CD4-positive, alpha-beta T cell (primary cell): ENCODE measurements at places on chromosomes 4 and X.

- DNase-seq: no peak
These were observed 317.2 kb downstream of the TENM3 start for GRCh38 chr4:182560358-182560757.

DNA sequence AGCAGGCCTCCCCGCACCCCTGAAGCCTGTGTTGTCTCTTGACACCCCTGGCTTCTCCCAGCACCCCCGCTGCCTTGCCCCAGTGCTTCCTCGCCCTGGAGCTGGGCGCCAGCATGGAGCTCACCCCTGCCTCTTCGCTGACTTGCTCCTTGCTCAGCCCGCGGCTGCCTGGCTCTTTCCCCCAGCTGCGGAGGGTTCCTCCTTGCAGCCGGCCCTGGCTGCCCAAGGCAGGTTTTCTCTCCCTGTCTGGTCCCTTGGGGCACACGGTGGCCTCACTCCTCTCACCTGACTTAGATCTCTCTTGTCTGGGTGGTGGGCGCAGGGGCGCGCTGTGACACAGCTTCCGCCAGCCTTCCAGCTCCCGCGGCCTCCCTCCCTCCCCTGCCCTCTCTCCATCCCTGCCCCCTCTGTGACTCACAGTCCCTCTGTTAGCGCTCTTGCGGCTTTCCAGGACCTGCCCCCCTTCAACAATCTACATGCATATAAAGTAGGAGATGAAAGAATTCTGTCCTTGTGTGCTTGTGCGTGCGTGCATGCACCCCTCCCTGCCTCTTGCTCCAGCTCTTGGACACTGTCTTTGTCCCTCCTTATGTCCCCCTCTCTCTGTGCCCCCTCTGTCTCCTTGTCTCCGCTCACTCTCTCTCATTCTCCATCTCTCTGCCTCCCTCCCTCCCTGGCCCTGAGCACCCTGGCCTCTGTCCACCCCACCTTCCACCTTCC lies 2.2 kb downstream of the PLXNB3 start:
- no peak for DNase-seq

DNA sequence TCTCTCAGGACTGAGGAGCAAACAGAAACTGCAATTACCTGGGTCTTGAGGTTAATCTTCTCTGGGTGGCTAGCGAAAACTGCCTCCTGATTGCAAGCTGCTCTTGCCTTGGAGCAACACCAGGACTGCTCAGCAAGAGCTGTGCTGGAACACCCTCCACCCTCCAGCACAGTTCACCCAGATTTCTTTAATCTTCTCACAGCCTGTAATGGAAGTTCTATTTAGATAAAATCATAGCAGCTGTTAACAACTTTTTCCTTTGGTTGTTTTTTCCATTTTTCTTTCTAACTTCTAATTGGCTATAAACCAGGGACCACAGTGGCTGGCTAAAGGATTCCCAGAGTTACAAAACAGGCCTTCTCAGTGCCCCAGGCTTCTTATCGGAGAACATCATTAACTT lies 36.3 kb downstream of the OPHN1 start:
- DNase-seq: no peak

DNA sequence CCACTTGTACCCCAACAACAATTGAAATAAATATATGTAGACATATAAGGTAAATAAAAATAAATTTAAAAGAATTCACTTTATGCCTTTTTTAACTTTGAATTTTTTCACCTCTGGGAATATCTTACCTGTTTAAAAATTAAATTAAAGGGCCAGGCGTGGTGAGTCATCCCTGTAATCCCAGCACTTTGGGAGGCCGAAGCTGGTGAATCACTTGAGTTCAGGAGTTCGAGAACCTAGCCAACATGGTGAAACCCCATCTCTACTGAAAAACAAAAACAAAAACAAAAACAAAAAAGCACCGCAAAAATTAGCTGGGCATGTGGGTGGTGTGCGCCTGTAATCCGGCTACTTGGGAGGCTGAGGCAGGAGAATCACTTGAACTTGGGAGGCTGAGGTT lies 164.8 kb downstream of the AASDH start:
- DNase-seq: no peak

- no peak for DNase-seq
These were observed 764.6 kb upstream of the FTHL17 start for GRCh38 chrX:31836479-31836878.

DNA sequence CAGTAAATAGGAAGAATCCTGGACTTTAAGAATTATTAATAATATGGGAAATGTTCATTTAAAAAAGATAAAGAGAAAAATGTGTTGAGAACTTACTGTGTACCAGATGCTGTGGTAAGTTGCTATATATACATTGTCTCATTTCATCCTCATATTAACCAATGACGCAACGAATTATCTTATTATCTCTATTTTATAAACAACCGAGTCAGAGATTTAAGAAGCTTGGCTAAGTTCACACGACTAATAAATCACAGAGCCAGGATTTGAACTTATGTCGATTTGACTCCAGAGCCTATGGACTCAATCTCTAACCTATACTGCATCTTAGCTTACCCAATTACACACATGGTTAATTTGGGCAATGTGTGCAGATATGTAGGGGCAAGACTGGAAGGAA lies 15.5 kb upstream of the DCTD start:
- DNase-seq: no peak

GRCh38 chr4:149889991-149890390 lies 74.3 kb upstream of the IQCM start:
- DNase-seq: no peak

GRCh38 chr4:3328814-3329663 lies 36.2 kb downstream of the RGS12 start:
- DNase-seq: no peak

DNA sequence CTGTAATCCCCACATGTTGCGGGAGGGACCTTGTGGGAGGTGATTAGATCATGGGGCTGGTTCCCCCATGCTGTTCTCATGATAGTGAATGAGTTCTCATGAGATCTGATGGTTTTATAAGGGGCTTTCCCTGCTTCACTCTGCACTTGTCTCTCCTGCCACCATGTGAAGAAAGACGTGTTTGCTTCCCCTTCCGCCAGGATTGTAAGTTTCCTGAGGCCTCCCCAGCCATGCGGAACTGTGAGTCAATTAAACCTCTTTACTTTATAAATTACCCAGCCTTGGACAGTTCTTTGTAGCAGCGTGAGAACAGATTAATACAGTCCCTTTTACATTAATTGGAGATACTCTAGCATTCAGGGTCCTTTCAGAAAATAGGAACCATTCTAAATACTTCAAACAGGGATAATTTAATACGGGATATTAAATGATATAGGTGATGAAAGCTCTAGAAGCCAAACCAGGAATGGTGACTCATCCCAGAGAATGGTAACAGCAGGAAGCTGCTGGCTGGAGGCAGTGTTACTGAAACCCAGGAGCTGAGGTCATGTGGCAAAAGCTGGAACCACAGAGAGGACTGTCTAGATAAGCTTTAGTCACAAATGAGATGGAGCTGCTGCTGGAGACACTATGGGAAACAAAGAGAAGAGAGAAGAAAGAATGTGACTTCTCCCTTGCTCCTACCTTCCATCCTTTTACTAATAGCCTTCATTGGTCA lies 57.3 kb downstream of the GSTCD start:
- no peak for DNase-seq

DNA sequence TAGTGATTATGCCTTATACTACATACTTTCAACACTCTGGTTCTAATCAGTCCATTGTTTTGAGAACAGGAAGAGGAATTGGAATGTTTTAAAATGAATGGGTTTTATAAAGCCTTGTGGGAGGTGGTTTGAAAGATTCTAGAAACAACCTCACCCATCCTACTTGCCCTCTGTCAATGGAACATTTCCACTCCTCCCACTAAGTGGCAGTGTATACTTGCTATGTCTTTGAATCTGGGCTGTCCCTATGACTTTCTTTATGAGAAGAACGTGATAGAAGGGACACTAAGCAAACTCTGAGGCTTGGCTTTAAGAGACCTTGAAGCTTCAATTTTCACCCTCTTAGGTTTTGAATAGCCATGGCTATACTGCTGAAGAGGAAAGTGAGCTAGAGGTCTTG lies 611.2 kb downstream of the PPP4R3C start:
- no peak for DNase-seq

DNA sequence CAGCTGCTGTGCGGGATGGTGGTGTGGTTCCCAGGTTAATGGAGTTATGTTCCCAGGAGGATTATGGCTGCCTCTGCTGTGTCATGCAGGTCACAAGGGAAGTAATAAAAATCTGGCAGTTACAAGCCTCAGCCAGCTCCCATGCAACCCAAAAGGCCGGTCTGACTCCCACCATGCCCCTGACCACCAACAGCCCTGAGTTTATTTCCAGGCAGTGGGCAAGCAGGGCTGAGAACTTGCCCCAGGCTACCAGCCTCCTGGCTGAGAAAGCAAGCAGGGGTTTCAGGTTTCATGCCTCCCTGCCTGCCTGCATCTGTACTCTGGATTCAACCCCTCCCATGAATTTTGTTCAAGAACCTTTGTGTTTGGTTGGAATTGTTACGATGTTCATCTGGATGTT lies 732.7 kb upstream of the POU3F4 start:
- no peak for DNase-seq

GRCh38 chr4:4271912-4272311 lies 18.0 kb downstream of the LYAR start:
- DNase-seq: no peak

DNA sequence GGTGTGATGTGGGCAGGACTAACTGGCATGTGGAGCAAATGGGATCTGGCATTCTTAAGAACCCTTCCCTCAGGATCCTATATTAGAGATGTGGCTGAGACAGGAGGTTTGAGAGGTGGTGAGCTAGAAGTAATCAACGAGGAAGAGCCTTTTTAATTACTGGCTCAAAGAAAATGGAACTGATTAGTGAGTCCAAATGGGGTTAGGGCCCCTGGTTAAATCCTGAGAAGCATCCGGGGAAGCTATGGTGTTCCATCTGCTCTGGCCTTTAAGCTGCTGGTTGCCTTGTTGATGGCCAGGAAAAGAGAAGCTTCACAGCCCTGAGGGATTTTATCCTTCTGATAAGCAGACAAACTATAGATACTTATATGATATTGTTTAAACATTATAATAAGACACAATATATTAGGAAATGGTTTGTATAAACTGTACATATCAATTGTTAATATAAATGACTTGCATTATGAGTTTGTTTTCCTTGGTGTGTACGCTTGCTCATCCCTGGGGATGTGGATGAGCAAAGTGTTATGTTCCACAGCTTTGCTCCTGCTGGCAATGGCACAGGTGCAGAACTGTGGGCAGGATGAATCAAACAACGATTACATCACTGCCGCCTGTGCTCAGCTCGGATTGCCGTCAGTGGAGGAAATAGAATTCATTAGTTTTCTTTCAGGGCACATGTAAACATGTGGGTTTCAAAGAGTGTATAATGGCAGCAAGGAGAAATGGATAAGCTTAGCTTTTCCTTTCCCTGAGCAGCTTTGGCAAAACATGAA lies 328.6 kb upstream of the ARX start:
- no peak for DNase-seq

GRCh38 chr4:10806953-10807645 lies 122.5 kb upstream of the CLNK start:
- no peak for DNase-seq

GRCh38 chrX:10597871-10598270 lies 22.5 kb downstream of the MID1 start:
- no peak for DNase-seq

DNA sequence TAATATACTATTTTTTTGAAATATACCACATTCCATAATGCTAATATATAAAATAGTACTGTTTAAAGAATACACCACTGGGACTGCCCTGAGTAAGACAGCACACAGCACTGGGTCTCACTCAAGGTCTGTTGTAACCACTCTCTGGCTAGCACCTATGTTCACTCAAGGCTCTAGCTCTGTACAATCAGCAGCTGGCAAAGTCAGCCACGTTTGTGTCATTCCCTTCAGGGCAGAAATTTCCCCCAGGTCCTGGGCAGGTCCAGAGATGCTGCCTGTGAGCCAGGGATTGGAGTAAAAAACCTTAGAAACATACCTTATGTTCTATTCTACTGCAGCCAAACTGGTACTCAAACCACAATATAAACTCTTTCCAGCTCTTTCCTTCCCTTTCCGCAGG lies 1160.2 kb upstream of the ADGRL3 start:
- no peak for DNase-seq

DNA sequence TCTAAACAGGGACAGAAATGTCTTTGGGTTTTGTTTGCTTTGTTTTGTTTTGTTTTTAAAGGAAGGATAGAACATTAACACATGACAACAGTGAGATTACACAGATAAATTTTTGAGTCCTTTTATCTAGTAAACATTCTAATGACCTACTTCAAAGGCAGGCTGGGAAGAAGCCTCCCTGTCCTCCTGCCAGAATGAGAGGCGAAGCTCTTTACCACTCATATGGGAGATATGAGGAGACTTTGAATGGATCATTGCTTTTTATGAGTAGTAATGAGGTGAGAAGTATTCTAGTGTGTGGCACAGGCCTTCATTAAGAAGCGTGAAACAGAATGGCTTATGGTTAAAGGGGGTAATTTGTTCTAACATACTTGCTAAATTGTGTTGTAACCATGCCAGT lies 172.0 kb downstream of the FBXO8 start:
- DNase-seq: no peak

- no peak for DNase-seq
These were observed 76.3 kb downstream of the DCHS2 start for GRCh38 chr4:154415313-154415712.

DNA sequence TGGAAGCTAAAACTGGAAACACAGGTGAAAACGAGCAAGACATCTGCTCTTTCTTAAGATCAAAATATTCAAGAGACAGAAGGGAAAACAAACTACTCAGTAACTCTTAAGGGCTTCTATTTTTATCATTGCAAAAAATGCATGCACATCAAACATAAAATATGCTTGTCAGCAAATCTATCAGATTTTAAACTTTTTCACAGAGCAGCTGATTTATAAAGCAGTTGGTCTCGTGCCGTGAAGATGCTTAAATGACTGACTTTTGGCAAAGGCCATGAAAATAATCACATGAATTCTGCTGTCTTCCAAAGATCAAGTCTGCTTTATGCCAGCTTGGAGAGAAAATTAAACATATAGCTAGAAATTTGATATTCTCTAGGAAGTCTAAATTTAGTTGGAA lies 482.1 kb upstream of the HS3ST1 start:
- no peak for DNase-seq

DNA sequence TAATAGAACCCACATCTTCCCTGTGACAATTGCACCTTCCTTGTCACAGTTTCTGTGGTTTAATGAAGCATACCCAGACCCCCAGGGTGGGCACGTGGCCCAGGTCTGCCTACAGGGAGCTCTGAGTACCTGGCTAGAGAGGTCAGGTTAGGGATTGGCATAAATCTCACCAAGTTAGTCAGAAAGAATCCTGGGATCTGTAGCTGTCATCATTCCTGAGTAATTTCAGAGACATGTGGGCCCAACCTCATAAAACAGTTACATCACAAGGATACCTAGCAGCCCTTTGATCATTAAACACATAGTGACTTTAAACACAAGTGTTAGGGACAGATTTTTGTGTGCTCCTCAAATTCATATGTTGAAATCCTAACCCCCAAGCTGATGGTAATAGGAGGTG lies 123.0 kb downstream of the KDR start:
- DNase-seq: no peak

GRCh38 chr4:38489924-38490639 lies 173.9 kb upstream of the KLF3 start:
- peak; percentile 34 for DNase-seq

- no peak for DNase-seq
These were observed 12.2 kb upstream of the MSL3 start for GRCh38 chrX:11745881-11746280.

- no peak for DNase-seq
These were observed 22.2 kb downstream of the AKAP14 start for GRCh38 chrX:119917877-119918276.
